ENCODE measurements at places on chromosomes 7 and 10. TPM values are rescaled to one million over a fixed set of nuclear protein-coding genes. Genes with fewer than 3 reads are reported as not detected.

Gene ABCB1
- total RNA-seq = 2.4 TPM

Gene WASHC2C
- total RNA-seq = 41.7 TPM

Gene NOLC1
- total RNA-seq = 23.6 TPM

Gene ST8SIA6
- 3.7 TPM for total RNA-seq

Gene COBL
- 3.3 TPM for total RNA-seq

Gene NAT16
- total RNA-seq = not detected

Gene COL28A1
- total RNA-seq = 9.7 TPM

Gene GATA3
- 10.6 TPM for total RNA-seq

Data from urinary bladder (tissue), 4 donors.